ENCODE measurements at places on chromosomes 7 and 10.

- no peak for DNase-seq
Measured at GRCh38 chr10:89398003-89398749, 5.8 kb downstream of the IFIT1 start.

GRCh38 chr10:103803941-103804340 lies 51.4 kb downstream of the SH3PXD2A start:
- DNase-seq: no peak

GRCh38 chr10:104170610-104171254 lies 48.8 kb downstream of the SFR1 start:
- no peak for DNase-seq

DNA sequence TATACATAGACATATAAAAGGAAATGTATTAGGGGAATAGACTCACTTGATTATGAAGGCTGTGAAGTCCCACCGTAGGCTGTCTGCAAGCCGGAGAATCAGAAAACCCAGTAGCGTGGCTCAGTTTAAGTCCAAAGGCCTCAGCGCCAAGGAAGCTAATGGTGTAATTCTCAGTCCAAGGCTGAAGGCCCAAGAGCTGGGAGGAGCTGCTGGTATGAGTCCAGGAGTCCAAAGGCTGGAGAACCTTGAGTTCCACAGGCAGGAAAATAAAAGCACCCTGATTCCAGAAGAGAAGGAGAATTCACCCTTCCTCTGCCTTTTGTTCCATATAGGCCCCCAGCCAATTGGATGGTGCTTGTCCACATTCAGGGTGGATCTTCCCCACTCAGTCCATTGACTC lies 166.2 kb upstream of the TAC1 start:
- DNase-seq: no peak

DNA sequence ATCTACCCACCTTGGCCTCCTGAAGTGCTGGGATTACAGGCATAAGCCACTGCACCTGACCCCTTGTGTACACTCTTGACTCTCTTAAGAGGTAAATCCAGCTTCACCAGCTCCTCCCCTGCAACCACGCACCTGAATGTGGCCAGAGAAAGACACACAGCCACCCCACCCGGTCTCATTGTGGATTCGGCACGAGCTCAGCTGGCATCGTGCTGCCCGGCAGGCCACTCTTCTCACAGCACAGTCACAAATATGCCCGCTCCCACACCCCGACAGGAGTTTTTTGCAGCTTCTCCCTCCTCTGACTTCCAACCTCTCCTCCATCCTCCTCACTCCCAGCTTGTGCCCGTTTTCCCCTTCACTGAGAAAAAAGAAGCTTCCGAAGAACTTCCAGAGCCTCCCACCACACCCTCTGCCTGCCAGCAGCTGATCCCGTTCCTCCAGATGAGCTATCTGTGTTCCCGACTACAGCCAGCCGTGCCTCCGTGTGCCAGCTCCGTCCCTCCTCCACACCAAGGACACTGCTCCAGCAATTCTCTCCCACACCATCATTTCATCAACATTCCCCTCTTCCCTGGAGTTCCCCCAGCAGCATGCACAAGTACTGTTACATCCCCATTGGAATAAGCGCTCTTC lies 8.0 kb upstream of the SMARCD3 start:
- DNase-seq: no peak

- DNase-seq: no peak
Measured at GRCh38 chr7:25870574-25870973, 281.4 kb upstream of the NFE2L3 start.

- no peak for DNase-seq
Measured at GRCh38 chr10:103466734-103467133, 8.0 kb upstream of the CALHM1 start.

DNA sequence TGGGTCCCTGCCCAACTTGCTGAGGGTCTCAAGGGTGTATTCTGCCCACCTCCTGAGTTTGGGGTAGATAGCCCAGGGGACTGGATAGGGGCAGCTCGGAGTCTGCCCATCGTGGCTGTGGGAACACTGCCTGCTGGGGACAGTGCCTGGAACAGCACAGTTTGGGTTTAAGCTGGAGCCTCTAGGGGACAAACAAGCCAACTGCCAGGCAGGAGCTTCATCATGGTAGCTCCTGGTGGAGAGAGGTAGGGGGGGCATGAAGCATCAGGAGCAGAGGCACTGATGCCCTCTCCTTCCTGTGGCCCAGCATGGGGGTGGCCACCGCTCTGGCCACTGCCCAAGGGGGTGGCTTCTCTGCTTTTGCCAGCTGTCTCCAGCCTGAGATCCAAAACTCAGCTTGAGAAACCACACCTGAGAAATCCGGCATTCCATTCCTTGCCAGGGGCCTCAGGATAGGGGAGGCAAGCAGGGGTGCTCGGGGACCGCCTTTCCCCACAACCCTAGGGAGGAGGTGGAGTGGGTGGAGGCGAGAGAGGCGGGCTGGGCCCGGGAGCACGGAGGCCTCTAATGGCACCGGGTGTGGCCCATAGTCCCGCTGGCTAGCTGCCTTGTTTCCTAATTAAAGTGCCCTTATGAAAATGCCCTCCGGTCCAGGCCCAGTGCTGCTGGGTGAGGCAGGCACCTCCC lies 47.6 kb downstream of the UNC5B start:
- no peak for DNase-seq

- no peak for DNase-seq
Measured at GRCh38 chr10:34812771-34813170, 2.3 kb downstream of the PARD3 start.

- no peak for DNase-seq
Measured at GRCh38 chr7:142614116-142614515, 135.2 kb upstream of the PRSS1 start.

GRCh38 chr7:140390466-140391190 lies 7.7 kb downstream of the SLC37A3 start:
- no peak for DNase-seq
